ENCODE measurements at places on chromosomes 2 and 18.
A peak's percentile ranks its signal among the peaks of the same experiment; 100 is the strongest.

DNA sequence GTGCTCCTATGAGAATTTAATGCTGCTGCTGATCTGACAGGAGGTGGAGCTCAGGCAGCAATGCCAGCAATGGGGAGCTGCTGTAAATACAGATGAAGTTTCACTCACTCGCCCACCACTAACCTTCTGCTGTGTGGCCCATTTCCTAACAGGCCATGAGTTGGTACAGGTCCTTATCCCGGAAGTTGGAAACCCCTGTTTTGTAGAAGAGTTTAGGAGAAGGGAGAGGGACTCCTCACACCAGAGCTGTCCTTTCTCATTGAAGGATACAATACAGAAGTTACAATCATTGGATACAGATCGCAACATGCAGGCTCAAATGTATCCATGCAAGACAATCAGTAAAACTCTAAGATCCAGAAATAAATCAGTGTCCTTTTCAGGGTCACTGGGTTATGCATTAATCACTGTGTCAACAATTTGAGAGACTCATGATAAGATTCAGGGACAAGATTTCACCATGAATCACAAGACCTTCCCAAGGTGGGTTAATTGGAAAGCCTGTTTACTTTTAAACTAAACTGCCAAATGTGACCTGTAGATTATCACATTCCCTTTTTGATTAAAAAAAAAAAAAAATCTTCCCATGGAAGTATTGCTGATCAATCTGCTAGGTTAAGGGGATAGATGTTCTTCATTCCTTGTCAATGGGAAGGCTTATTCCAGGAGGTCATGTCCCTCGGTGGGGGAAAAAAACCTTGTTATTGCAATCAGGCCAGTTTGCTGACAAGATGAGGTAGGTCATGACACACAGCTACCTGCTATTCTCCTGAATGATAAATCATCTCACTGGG, 97.2 kb downstream of the SP100 start:
- no peak for DNase-seq

DNA sequence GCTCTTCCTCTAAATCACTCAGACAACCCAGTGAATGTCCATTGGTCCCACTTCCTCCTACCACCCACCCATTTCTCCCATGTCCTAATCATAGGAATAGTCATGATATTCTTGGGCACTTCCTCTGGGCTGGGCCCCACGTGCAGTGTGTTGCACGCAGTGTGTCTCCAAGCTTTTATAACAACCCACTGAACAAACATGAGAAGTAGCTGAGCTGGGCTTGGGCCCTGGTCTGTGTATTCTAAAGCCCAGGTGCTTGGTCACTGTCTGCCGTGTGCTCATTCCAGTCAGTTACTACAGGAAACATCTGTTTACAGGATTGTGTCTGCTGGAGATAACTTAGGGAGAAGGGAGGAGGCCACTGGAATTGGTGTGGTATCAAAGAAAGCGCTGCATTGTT, 64.2 kb upstream of the THOC1 start:
- DNase-seq, result no peak

DNA sequence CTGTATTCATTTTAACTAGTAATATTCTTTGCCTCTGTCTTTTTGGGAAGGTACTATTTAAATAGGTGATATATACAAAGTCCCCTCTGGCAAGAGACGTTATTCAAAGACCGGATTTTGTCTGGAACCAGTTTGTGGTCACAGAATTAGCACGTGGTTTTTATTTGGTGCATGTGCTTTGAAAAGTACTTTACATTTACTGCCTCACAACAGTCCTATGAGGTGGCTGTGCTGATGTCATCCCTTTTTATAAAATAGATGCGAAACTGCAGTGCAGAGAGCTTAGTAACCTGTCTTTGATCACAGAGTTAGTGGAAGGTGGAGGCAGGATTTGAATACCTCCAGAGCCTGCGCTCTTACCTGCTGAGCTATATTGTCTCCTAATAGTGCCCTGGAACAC, 4.0 kb downstream of the LPIN1 start:
- DNase-seq, result peak; percentile 80

GRCh38 chr18:47992976-47993375, 62.5 kb upstream of the SMAD2 start:
- no peak for DNase-seq

DNA sequence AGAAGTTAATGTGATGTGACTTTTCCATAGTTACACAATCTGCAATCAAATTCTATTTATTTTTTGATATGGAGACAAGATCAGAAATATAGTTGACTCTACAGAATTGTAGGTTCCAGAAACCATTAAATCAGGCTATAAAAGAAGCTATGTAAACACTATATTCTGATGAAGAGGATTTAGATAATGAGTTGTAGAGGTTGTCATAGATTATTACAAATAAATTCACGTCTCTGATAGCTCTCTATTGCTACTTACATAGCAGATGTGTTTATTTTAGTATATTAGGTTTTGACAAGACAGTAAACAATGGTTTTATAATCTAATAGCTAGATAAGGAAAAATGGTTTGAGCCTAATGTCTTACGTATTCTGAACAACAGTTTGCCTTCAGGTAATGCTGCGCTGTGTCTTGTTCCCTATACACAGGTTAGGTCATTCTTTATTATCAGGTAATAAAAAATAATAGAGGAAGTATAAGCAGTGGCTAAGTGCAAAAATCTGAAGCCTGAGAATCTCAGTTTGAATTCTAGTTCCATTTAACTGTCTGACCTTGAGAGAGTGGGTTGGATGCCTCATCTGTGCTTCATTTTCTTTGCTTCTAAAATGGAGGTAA, 93.4 kb downstream of the PPP1R1C start:
- DNase-seq, result no peak

DNA sequence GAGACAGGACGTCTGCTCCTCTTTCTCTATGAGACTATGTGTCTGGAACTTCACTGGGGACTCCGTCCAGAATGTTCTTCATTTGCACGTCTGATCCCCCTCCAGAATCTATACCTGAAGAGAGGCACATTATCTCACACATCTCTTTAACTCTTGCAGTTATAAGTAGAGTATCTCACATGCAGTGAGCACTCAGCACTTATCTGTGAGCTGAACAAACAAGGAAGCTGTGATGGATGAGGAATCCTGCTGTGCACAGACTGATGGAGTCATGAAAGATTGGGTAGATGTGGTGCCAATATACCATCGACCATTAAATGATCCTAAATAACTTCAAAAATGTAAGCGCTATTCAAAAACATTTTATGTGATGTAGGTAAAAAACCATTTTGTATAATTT, 888.3 kb upstream of the CELF4 start:
- no peak for DNase-seq

DNA sequence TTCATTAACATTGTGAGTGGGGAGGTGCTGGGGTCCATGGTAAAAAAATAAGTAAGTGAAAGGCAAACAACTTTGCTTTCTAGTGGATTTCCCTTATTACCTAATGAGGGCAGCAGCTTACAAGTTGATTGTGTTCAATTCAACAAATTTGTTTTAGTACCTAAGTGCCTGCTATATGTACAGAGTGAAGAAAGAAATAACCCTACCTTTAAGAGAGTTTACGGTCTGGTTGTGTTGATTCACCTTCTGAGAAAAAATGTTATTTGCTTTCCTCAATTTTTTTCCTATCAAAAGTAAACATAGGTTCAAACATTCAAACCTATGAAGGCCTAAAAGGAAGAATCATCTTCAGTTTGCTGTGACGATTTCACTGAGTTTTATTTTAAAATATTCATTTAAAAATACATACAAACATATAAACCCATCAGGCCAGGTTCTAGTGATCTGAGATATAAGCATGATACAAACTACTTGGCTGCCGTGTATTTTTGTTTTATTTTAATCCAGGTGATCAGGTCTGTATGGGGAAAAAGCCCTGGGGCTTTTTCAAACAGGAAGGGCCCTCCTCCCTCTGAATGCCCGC, 1.5 kb upstream of the SPTBN1 start:
- DNase-seq, result no peak

DNA sequence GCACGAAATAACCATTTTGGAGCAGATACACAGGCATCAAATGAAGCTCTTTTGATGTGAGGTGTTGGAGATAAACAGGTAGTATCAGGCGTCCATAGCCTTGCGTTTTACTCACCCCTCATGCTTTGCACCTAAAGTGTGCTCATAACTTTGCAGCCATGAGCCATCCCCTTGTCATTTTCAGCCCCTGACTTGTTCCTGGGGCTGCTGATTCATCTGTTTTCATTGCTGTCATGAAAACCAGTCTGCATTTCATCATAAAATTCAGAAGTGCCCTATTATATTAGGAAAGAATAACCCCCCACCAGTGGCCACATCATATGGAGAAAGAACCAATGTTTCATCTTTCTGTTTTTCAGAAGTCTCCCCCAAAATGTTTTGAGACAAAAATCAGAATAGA, 329.7 kb upstream of the NRP2 start:
- no peak for DNase-seq

- no peak for DNase-seq
Observed at GRCh38 chr2:221415789-221416188, 156.3 kb downstream of the EPHA4 start.

GRCh38 chr2:224027070-224027469, 12.0 kb downstream of the SERPINE2 start:
- DNase-seq, result no peak

DNA sequence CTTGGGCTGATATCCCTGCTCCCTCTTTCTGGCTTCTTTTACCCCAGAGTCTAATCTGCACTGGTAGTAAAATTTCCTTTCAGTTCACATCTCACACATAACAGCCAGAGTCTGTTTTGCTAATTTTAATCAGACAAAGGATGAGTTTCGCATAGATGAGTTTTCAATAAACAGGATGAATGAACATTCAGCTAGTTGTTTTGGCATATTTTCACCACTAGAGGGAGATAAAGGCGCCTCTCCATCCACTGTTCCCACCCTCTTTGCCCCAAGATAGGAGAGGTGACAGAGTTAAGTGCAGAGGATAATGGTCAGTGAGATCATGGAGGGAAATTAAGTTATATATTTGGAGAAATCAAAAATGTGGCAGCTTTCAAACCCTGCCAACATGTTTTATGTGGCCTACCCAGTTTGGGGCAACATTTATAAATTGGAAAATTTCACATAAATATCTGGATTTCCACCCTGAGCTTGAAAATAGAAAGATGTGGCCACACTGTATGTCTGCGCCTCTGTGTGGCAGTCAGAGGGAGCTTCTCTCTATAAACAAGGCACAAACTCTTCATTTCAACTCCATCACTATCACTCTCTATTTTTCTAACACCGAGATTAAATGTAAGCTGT, 48.5 kb upstream of the DTNA start:
- DNase-seq, result no peak

DNA sequence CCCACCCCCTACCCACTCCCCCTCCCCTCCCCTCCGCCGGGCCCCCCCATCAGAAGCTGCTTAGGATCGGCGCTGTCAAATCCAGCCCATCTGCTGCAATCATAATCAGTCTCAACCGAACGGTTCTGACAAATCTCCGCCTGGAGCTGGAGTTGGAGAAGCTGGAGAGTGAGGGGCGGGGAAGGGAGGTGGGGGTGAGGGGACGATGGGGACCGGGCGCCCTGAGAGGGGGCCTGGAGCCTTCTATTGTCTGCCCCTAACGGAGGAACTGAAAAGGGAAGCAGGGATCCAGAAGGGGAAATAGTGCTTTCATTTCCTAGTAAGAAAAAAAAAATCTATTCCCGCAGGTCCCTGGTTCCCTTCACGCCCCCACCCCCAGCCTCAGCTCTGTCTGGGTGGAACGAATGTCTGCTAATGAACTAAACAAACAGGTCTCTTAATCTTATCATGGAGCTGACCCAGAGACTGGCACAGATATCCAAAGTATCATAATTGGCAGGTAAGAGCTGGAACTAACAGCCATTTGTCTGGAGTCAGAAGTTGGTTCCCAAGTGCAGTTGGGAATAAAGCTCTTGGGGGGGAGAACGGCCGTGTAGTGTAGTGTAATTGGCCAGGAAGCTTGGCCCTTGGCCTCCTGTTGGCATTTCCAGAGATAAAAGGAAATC, 301.2 kb downstream of the NCKAP5 start:
- DNase-seq, result no peak

DNA sequence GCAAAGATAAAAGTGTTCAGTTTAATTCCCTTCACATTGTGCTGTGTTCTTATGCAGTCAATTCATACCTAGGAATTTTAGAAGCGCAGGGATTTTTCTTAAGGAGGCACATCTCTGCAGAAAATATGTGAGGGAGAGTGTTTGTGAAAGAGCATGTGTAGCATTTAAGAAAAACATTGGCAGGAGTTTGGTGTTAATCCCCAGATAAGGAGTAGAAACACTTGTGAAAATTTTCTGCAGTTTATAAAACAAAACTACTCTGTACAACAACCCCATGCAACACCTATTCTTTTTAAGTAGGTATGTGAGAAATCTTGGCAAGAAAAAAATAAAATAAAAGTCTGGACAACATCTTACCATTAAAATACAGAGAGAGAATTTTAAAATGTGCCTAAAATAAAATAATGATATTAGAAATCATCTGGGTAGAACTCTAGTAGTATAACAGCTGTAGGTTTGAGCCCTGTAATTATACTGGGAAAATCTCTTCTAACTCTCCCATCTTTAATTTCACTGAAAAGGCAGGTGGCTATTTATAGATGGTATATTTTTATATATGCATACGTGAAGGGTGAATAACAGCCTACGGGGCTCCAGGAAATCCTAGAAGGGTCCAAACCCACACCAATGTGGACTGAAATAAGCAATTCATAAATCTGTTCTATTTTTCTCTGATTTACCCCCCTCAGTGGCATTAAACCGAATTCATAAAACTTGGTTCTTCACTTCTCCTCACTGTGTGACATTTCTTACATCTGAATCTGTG, 6.6 kb downstream of the FZD7 start:
- no peak for DNase-seq

DNA sequence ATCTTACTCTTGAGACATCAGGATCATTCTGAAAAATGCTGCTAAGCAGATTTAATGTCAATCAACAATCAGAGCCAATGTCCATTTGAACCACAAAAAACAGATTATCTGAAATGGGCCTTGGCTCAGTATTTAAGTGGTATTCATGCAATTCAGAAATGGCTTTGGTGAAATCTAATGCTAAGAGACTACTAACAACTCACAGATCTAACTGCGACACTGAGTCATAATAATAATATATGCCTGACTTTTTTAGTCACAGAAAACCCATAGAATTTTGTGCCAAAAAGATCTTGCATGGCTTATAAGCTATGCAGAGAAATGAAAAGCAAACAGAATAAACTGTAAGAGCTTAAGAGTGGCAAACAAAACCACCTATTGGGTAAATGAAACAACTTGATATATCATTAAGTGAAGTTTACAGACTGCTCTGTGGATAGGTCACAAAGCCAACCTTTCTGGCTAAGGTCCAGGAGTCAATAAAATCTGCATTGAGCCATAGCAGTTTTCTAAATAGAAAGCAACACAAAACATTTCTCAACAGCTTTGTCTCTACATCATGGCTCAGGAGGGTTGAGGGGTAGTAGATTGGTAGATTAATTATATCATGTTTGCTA, 234.3 kb downstream of the LRATD1 start:
- DNase-seq, result no peak

DNA sequence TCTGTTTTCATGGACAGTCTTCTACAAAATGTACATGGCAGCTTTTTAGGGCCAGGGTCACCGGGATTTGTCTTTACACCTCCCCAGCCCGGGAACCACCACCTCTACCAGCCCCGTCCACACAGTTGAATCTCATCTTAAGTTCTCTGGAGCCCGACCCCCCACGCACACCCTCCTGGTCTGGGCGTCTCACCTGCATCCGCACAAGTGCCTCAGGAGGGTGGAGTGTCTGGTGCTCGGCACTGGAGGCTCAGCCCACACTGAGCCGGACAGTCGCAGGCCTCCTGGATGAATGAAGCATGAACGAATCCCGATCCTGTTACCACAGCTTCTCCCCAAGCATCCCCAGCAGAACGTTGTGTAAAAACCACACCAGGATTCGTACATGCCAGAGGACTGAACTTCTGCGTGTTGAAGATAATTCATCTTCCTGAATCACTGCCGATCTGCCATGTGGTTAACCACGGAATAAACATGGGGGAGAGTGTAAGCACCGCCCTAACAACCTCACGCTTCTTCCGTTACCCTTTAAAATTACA, 162.0 kb downstream of the RTP5 start:
- DNase-seq, result peak; percentile 64

Data from activated CD8-positive, alpha-beta T cell treated with anti-CD3 and anti-CD28 coated beads, Interleukin-2, amount 10 ng/mL, durations not matched to agents 7 days and 5 days (primary cell).